ENCODE measurements at places on chromosomes 5 and 9.
A peak's percentile ranks its signal among the peaks of the same experiment; 100 is the strongest.

DNA sequence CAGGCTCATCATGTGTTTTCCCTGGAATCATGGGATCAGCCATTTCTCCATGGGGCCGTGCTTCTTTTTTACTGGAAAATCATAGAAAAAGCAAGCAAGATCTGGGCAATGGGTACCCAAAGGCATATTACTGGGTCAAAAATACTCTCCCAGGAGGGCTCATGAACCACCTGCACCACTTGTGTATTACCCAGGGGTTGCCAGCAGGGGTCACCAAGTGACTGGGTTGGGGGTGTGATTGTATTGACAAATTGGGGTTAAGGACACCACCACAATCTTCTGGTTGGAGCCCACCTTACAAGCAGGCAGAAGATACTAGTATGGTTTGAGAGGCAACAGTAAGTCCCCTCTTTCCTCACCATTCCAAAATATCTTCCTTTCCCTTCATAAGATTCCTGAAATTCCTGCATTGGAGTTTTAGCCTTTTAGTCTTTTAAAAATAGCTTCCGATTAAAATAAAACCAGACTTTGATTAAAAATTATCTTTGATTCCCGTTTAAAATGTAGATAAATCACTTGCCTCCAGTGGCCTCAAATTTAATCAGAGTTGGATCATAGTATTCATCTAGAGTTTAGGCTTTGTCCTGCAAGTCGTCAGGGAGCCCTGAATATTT lies 603.3 kb downstream of the KIF4B start:
- peak; percentile 16 for DNase-seq

DNA sequence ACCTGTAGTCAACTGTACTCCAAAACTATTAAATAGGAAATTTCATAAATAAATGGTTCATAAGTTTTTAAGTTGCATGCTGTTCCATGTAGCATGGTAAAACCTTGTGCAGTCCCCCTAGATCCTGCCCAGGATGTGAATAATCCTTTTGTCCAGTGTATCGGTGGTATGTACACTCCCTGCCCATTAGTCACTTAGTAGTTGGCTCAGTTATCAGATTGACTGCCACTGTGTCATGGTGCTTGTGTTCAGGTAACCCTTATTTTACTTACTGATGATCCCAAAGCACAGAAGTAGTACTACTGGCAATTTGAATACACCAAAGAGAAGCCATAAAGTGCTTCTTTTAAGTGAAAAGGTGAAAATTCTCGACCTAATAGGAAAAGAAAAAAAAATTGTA lies 134.2 kb downstream of the RNF180 start:
- no peak for DNase-seq

GRCh38 chr9:35664531-35665470 lies at the start of gene ARHGEF39:
TSS of gene ARHGEF39 (minus strand) at chr9:35665195. CDS start at chr9:35665169, 26 bp downstream.
- DNase-seq = peak; percentile 69

DNA sequence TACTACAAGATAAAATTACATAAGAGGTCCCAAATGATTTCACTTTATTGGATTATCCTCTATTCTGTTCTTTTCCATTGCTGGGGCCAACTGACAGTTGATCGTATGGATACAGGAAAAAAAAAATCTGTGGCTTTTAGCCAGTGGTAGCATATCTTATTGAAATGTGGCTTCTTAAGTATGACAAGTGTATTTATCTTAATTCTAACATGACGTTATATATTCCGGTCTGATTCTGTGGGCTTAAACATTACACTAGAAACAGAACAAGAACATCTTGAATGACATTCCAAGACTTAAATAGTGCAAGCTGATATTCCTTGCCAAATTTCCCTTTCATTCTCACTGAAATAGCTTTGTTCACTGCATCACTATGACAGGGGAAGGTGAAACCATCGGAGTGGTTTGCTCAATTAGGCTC lies 117.9 kb downstream of the INSYN2B start:
- no peak for DNase-seq

DNA sequence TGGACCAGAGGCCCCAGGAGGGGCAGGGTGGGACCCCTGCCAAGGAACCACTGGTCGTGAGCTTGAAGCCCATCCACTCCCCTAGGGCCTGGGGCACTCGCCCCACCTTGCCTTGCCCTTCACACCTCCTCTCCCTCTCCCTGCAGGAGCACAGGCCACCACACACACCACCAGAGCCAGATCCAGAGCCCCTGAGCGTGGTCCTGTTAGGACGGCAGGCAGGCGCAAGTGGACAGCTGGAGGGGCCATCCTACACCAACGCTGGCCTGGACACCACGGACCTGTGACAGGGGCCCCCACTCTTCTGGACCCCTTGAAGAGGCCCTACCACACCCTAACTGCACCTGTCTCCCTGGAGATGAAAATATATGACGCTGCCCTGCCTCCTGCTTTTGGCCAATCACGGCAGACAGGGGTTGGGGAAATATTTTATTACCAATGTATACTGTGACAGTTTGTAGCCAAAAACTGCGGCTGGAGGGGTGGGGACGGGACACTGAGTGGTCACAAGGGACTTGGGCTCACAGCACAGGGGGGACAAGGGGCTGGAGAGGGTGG lies 14.5 kb downstream of the GPRIN1 start:
- no peak for DNase-seq

DNA sequence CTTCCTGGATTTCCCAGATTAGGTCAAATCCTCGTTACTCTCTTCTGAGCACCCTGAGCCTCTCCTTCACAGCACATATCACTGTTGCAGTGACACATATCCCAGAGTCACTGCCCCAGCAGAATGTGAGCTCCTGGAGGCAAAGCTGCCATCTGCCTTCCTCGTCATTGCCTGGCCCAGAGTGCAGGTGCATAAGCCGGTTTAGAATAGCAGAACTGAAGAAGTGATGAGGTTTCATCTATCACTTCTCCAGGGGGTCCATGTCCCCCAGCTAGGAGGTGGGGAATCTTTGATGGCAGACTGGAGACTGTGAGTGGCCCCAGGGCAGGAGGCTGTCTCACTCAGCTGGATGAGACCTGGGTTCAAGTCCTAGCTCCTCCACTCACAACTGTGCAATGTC lies 25.8 kb downstream of the NIPAL4 start:
- DNase-seq = no peak

DNA sequence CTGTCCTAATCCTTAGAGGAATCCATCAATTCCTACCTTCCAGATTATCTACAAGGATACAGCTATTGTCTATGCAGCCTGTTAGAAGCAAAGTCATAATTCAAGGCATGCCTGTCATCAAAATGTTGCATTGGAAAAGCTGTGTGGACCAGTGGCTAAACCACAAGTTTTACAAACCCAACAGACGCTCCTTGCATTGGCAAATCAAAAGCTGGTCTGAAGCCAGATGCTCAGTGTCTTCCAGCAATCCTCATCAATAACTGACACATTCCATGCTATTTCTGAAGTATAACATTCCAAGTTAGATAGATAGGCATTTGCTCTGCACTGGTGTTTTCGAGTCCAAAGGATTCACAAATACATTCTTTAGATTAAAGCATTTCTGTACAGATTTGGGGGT lies 213.6 kb downstream of the EBF1 start:
- DNase-seq = no peak

DNA sequence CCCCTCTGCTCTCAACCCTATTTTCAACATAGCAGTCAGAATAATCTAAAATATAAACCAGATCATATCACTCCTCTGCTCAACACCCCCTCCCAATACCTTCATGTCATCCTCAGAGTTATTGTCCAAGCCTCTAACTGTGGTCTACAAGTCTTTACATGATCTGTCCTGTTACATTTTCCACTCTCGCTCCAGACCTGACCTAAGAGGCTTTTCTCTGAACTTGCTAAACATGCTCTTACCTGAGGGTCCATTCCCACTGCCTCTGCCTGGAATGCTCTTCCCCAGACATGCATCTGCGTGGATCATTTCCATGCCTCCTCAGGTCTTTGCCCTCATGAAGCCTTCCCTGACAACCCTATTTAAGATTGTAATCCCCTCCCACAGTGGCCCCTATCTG lies 12.0 kb downstream of the NIPSNAP3B start:
- no peak for DNase-seq

DNA sequence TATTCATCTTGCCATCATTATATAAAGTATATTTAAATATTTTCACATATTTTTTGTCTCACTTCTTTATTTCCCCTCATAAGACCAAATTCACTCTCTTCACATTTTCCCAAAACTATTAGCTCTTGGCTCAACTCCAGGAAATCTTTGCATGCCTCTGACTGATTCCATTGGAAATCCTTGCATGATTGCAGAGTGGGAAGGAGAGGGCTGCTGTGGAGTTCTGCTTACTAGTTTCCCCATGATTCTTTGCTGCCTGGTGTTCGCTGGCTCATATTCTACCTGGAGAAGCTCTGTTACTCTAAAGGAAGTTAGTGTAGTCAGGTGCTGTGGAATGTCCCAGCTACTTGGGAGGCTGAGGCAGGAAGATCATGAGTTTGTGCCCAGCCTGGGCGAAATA lies 41.9 kb downstream of the LIX1 start:
- no peak for DNase-seq

Data from A172 (cell line).